ENCODE measurements at places on chromosomes 12 and 14.

DNA sequence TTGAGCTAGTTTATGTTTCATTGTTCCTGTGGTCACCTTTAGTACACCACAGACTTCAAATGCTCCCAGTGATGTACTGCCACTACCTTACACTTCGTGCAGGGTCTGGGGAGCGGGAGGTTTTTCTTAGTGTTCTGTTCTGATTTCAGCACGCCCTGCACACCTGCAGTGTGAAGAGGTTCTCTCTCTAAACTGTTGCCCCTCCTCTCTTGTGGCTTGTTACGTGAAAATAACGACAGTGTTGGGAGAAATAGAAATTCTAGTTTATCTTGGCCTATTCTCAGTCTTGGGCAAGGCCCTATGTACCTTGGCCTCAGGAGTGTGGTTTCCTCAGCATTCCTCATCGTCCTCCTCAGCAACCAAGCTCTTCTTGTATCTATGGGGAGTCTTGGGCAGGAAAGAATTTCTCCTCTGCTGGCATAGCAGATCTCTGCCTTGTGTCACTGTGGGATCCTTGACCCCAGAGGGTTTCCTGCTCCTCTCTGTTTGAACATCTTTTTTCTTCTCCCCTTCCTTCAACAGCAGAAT lies 48.6 kb downstream of the EIF2S3B start:
- no peak for DNase-seq

GRCh38 chr14:99603471-99604277 lies at the start of gene CCDC85C:
Gene CCDC85C (minus strand): TSS chr14:99604207. CDS start chr14:99603959, 248 bp downstream.
- DNase-seq, result no peak

DNA sequence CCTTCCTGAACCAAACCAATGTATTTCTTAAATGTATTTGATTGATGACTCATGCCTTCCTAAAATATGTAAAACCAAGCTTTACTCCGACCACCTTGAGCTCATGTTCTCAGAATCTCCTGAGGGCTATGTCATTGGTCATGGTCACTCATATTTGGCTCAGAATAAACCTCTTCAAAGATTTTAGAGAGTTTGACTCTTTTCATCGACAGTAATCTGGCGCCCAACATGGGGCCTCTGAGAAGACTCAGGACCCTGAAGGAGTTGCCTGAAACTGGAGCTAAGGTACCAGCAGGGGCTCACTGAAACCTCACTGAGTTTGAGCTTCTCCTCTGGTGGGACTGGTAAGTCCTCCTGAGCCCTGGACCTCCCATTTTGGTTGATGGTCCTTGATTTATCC lies 17.2 kb upstream of the PSMC1 start:
- DNase-seq, result no peak

DNA sequence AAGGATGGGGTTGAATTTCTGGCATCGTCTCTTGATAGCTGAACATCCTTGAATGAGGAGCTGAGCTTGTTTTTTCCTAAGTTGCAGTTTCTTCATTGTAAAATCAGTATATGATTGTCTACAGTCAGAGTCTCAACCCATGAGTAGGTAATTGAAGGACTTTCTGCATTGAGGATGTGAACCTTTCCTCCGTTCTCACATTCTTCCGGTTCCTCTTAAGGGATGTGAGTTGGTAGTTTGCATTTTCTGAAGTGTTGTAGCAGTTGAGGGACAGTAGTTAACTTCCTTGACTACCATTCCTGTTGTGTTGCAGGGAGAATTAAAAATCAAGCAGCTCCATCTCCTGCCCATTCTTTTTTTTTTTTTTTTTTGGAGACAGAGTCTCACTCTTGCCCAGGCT lies 19.1 kb downstream of the TPCN1 start:
- DNase-seq, result no peak

DNA sequence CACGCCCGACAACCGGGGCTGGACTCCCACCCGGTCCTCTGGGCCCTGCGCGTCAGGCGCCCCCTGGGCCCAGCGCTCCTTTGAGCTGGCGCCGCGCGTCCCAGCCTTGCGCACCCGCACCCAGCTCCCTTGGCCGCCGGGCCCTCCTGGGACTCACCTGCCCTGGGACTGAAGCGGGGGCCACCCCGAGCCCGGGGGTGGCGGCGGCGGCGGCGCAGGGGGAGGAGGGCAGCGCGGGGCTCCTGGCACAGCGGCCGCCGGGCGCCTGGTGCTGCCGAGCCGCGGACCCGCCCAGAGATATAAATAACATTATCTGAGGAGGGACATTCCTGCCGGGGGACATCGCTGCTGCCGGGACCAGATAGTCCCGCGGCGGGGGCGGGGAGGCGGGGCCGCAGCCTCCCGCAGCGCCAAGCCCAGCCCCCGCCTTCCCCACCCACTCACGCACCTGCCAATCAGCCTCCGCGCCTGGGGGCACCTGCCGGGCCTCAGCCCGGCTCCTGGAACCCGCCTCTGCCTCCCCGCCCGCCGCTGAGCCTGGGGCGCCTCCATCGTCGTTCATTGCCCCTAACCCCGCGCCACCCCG lies at the start of gene SPTB:
Gene SPTB, minus strand, starts transcription at position 273 of the 586 bp plus-strand sequence. CDS start 56,813 bp downstream, outside the sequence.
- peak; percentile 64 for DNase-seq

DNA sequence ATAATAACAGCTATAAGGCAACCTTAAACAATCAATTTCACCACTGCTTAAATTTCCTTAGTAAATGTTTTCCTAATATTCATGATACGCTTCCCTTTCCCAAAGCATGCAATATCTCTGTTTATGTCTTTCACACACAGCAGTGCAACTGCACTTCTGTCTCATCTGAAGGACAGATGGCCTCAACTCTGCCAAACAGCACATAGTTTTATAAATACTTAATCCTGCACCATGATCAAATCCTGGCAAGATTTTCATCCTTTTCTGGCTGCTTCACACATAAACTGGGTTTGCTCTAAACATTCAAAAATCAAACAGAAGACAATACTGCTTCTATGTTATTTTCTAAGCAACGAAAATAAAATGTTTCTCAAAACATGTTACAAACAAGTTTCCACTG lies 266.3 kb downstream of the ITPR2 start:
- DNase-seq, result no peak

GRCh38 chr12:66240096-66240820 lies 51.2 kb downstream of the IRAK3 start:
- no peak for DNase-seq

GRCh38 chr12:116126610-116127009 lies 150.9 kb downstream of the MED13L start:
- no peak for DNase-seq

GRCh38 chr12:67154901-67155300 lies 114.3 kb upstream of the CAND1 start:
- DNase-seq, result no peak

GRCh38 chr14:67579636-67580035 lies 20.4 kb downstream of the PIGH start:
- DNase-seq, result no peak

DNA sequence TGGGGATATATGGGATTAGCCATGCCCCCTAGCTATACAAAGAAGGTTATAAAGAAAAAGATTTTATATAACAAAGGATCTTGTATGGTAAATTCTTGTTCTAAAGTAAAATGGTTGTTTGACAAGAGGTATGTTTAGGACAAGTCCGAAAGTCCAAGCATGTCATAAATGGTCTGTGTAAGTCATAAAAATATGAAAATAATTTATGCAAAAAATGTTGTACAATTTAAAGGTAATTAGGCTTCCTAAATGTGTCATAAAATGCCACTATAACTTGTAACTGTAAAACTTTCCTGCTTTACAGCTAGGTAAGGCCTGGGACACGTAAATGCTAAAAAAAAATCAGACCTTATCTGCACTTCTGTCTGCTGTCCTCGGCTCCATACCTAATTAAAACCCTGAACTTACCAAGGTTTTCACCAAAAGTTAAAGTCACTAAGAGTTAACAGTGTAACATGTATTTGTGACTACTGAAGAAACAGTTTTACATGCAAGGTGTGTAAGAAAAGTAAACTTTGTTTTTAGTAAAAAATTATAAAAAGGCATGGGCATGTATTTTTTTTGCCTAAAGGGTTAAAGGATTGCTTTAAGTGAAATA lies 110.0 kb upstream of the RESF1 start:
- no peak for DNase-seq

Data from NCI-H187 treated with DMSO at 0.1 percent for 48 hours (cell line).